ENCODE measurements at places on chromosomes 3 and 15.

DNA sequence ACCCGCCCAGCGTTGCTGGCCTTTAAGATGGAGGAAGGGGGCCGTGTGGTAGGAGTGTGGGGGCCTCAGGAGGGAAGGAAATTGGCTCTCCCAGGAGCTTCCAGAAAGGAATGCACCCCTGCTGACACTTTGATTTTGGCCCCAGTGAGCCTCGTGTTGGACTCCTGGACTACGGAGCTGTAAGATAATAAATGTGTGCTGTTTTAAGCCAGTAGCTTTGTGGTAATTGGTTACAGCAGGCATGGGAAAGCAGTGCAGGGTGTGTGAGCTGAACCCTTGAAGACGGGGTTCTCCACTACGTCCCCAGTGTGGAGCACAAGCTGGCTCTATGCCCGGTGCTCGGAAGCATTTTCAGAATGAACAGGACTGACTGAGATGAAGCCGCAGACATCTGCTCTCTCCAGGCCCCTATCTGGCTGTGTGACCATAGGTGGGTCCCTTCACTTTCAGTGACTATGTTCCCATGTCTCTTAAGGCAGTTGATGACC lies 22.9 kb upstream of the CGNL1 start:
- H3K4me1 ChIP-seq: no peaks in the 10 kb centered on the region
- H3K36me3 ChIP-seq: no peaks in the 10 kb centered on the region
- peaks cover 6% of the 10 kb centered on the region for H3K27me3 ChIP-seq
- H3K4me3 ChIP-seq: no peak overlapping the region
- no peak for DNase-seq

DNA sequence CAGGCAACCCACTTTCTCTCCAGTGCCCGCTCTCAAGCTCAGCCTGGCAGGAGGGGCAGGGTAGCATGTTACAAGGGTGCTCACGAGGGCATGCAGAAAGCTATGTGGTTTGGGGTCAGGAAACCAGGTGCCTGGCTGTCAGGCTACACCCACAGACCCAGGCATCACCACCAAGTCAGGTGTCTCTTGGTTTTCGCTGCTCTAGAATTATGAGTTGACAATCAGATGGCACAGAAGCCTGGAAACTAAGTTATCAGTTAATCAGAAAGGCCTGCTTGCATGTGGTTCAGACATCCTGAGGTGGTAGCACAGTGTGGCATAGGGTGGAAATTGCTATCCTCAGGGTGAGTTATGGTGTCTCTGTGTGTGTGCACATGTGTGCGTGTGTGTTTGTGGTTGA lies 16.2 kb upstream of the CCR9 start:
- peaks cover 2% of the 10 kb centered on the region for H3K36me3 ChIP-seq
- peaks cover 26% of the 10 kb centered on the region for H3K27me3 ChIP-seq
- peak overlapping the region; percentile 52 for H3K4me3 ChIP-seq
- peak; percentile 67 for DNase-seq

- H3K36me3 ChIP-seq: no peaks in the 10 kb centered on the region
- DNase-seq: no peak
- peaks cover 9% of the 10 kb centered on the region for H3K27me3 ChIP-seq
- H3K27ac ChIP-seq: no peak overlapping the region
- H3K4me3 ChIP-seq: no peak overlapping the region
Measured at GRCh38 chr15:39031596-39031995, 467.0 kb upstream of the RASGRP1 start.

GRCh38 chr3:181252631-181253030 lies 263.1 kb upstream of the DNAJC19 start:
- DNase-seq: no peak
- no peaks in the 10 kb centered on the region for H3K36me3 ChIP-seq
- no peak overlapping the region for H3K27ac ChIP-seq
- H3K27me3 ChIP-seq: peaks cover 4% of the 10 kb centered on the region
- no peaks in the 10 kb centered on the region for H3K4me1 ChIP-seq
